ENCODE measurements at places on chromosomes 3 and 15.

- no peak for DNase-seq
Measured at GRCh38 chr3:158106766-158107471, 699 bp upstream of the SHOX2 start.

GRCh38 chr3:6921066-6921465, 60.2 kb downstream of the GRM7 start:
- no peak for DNase-seq

GRCh38 chr3:165526367-165526766, 310.9 kb downstream of the BCHE start:
- DNase-seq: no peak

DNA sequence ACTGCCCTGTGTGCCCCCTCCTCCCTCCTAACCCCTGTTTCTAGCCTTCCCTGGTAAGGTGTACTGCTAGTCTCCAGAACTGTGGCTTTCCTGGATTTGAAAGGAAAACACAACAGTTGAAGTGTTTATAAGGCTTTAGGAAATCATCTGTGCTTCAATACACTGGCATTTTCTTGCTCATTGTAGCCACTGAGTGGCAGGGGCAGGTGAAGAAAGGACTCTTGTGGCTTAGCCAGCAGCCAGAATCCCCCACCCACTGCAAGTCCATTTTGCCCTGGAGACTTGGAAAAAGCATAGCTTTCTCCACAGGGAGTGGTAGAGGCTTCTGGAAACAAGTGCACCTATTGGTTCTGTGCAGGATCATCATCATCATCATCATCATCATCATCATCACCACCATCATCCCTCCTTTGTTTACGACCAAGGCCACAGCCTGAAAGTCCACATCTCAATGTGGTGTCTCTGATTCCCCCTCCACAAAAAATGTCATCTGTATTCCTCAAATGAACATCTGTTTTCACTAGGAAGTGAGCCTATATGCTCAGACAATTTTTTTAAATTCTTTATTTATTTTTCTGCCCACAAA, 33.4 kb downstream of the AQP9 start:
- DNase-seq: no peak

DNA sequence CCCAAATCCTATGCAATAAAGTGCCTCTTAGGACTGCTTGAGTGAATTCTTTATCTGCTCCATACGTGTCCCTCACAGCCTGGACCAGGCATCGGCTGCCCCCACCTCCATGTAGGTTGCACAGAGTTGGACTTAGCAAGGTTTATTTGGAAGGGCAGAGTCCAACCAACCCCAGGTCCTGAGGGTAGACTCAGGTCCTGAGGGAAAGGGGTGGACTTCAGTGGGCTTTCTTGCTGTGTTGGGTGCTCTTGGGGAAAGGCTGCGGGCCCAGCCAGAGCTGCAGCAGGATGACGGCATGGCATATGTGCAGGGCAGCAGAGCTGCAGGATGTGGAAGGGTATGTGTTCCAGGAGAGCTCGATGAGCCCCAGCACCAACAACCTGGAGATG, 6.5 kb downstream of the ALG3 start:
- DNase-seq: no peak

- DNase-seq: no peak
Measured at GRCh38 chr15:69414701-69415167, 585 bp downstream of the KIF23 start.

DNA sequence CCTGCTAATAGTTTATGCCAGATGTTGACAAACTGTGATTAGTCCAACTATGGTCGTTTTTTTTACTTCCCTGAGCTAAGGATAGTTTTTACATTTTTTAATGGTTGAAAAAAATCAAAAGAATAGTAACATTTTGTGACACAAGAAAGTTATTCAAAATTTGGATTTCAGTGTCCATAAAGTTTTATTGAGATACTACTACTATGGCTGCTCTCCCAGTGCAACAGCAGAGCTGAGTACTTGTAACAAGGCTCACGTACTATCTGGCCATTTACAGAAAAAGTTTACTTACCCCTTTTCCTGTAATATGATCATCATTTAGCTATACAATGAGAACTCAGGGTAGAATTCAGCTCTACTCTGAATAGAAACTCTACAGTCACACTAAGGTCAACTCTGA, 11.5 kb upstream of the TMEM62 start:
- no peak for DNase-seq

GRCh38 chr3:38084334-38085310, 45.6 kb downstream of the DLEC1 start:
- DNase-seq: no peak

Measured in stimulated activated CD8-positive, alpha-beta memory T cell treated with anti-CD3 and anti-CD28 coated beads, Interleukin-15, amount 100 ng/mL, for 48 hours (primary cell).